ENCODE measurements at places on chromosomes 4 and X.

DNA sequence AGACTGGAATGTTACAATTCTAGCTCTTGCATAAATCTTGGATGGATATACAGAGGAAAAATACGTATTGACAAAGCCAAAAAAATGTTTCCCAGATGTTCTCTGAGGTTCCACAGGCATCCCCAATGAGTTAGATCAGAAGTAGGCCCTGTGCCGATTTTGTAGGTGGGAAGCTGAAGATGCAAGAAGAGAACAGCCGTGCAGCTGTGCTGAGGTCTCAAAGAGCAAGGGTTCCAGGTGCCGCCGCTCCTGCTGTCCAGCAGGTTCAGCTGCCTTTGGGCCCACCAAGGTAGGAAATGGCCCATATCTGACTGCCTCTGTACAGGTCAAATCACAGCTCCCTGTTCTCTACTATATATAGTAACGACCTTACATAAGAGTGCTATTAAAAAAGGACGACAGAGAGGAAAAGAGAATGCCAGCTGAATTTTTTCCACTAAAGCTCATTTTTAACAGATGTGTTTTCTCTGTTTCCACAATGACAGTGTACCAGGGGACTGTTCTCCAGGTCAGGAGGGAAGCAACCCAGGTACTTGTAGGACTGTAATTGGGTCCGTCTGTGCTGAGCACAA, 155.6 kb downstream of the CBR4 start:
- no peak for DNase-seq

GRCh38 chr4:76055016-76055415, 19.1 kb upstream of the CXCL11 start:
- no peak for DNase-seq

DNA sequence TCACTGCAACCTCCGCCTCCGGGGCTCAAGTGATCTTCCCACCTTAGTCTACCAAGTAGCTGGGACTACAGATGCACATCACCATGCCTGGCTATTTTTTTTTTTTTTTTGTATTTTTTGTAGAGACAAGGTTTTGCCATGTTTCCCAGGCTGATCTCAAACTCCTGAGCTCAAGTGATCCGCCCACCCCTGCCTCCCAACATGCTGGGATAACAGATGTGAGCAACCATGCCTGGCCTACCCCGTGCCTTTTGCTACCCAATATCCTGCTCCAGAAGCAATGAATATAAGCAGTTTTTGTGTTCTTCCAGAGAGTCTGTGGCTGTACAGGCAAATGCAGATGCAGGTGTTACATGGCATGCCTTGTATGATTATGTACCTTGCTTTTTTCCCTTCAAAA, 50.5 kb downstream of the TBC1D14 start:
- DNase-seq, result peak; percentile 33

DNA sequence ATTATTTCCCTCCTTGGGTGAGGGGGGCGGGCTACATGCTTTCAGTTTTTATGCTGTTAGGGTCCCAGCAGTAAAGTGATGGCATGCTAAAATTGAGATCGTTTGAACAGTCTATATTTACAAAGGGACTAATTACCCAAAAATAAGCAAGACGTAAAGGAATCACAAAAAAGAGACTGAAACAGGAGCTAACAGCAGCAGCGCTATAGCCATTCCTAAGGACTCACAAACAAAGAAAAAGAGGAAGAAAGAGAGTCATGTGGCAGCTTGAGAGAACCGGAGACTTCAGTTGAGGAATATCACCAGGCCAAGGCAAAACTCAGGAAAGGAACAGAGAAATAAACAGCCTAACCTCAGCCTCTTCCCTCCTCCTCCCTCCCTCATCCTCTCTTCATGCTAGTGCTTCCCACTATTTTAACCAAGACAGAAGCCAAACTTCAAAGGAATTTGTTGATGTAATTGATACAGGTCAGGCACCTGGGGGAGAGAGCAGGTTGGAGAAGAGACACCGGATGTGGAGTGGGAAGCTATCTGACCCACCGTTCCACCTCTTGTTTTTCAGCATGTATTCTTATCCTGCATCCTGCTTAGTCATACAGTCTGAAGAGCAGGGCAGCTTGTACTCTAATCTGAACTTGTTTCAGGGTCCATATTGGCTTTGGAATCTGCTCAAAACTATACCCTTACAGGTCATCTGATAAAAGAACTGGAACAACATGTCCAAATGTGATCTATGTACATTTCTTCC, 383.7 kb downstream of the NAF1 start:
- peak; percentile 44 for DNase-seq

GRCh38 chr4:89829470-89830138, 7.4 kb downstream of the SNCA start:
- DNase-seq, result no peak

GRCh38 chr4:80393246-80393969, 57.9 kb downstream of the CFAP299 start:
- no peak for DNase-seq

DNA sequence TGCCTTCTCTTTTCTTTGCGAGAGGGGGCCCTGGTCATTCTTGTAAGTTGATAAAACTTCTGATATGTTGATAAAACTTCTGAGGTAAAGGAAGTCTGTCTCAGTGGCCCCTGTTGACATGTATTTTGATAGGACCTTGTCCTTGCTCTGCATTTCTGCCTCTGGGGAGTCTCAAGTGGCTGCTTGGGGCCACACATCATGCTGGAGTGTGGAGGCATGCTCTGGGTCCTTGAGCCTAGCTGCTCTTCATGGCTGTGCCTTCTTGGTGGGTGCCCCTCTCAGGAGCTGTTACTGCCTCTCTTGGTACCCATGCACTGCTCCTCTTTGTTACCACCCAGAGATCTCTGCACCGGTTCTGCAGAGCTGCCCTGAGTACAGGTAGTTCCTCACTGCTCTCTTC, 14.2 kb downstream of the NSD2 start:
- DNase-seq, result no peak

- peak; percentile 10 for DNase-seq
Measured at GRCh38 chrX:2243913-2244460, 256.8 kb downstream of the DHRSX start.

DNA sequence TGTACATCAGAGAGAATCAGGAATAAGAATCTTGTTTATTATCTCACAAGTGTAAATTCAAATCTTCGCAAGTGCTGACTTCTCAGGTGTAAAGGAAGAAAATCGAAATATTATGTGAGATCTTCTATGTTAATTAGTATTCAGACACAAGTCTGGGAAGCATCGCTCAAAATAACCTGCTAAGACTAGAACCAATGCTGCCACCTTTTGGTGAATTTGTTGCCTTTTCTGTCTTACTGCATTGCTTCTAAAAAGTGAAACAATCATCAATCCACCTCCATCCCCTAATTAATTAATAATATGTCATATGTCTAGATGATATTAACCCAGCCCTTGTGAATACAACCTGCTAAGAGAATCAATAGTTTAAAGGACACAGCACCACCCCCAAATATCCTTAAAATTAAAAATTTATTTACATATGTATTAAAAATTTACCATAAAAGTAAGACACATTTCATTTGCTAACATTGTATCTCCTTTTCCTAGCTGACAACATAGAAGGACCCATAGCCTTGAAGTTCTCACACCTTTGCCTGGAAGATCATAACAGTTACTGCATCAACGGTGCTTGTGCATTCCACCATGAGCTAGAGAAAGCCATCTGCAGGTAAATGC, 3.5 kb downstream of the EPGN start:
- no peak for DNase-seq

- peak; percentile 13 for DNase-seq
Measured at GRCh38 chr4:153023692-153024394, 87.7 kb downstream of the FHDC1 start.

GRCh38 chrX:10107483-10107882, 49.3 kb upstream of the CLCN4 start:
- no peak for DNase-seq

DNA sequence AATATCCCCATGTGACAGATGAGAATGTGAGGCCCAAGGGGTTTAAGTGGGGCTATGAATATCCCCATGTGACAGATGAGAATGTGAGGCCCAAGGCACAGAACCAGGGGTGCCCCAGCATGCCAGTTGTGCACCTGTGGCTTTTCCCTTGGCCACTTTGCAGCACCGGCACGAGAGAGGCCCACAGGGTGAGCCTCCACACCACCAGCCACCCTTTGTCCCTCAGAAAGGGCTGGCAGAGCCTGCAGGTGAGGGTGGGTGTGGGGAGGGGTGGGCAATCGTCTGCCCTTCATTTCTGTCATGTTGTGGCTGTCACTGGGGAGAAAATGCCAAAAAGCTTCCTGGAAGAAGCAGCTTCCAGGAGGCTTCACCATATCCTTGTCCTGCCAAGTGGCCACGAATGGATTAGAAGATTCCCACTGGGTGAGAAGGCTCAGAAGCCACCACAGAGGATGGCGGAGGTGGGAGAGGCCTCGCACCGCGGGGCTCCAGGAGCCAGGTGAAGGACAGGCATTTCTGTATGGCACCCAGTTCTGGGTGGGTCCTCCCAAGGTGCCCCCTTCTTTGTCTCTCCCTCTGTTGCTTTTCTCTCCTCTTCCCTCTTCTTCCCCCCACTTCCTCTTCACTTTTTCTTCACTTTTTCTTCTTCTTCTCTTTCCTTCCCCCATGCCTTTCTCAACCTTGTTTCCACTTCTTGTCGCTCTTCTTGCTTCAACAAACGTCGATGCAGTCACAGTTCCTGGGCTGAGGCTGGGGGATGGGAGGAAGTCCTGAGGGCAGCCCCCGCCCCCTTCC, 469 bp upstream of the GPR78 start:
- DNase-seq, result no peak

GRCh38 chrX:13165266-13166189, 121.1 kb upstream of the FAM9C start:
- no peak for DNase-seq

- no peak for DNase-seq
Measured at GRCh38 chr4:17811078-17811603, 362 bp downstream of the NCAPG start.

GRCh38 chr4:110510955-110511544, 35.1 kb downstream of the ENPEP start:
- no peak for DNase-seq

DNA sequence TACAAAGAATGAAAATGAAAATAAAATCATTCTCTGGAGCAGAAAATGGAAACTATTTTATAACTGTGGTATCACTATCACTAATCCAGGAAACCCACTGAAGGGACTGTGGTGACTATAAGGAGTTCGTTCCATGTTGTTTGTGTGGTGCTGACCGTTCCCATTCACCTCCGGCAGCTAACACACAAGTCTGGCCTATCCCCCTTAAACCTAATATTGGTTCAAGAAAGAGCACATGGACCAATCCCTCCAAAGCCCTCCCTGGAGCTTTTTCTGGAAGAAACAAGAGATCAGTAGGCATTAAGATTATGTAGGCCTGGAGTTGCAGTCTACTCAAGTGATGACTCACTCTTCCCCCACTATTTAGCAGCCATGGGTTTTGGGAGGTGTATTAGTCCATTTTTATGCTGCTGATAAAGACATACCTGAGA, 25.9 kb upstream of the FAM241A start:
- DNase-seq, result no peak

DNA sequence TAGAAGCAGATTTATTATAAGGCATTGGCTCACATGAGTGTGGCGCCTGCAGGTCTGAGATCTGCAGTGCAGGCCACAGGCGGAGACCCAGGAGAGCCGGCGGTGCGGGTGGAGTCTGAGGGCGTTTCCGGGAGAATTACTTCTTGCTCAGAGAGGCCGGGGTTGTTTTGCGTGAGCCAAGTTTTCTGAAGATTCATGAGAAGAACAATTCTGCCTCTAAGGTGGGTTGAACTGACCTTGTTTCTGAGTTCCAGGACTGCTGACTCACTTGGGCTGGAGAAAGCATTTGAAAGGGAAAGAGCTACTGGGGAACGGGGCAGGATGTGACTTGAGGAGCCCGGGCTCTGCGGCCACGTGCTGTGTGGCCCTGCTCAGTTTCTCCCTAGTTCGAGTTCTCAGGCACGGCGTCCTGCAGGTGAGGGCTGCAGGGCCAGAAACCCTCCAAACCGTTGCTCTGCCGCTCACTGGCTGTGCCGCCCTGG, 36.7 kb upstream of the SORCS2 start:
- no peak for DNase-seq

GRCh38 chrX:30713061-30713525, 59.9 kb downstream of the GK start:
- no peak for DNase-seq

GRCh38 chr4:188620608-188621007, 481.4 kb downstream of the TRIML1 start:
- no peak for DNase-seq

- DNase-seq, result no peak
Measured at GRCh38 chrX:121160987-121161386, 113.6 kb downstream of the GLUD2 start.

- no peak for DNase-seq
Measured at GRCh38 chrX:150411656-150412055, 48.5 kb downstream of the MAMLD1 start.

DNA sequence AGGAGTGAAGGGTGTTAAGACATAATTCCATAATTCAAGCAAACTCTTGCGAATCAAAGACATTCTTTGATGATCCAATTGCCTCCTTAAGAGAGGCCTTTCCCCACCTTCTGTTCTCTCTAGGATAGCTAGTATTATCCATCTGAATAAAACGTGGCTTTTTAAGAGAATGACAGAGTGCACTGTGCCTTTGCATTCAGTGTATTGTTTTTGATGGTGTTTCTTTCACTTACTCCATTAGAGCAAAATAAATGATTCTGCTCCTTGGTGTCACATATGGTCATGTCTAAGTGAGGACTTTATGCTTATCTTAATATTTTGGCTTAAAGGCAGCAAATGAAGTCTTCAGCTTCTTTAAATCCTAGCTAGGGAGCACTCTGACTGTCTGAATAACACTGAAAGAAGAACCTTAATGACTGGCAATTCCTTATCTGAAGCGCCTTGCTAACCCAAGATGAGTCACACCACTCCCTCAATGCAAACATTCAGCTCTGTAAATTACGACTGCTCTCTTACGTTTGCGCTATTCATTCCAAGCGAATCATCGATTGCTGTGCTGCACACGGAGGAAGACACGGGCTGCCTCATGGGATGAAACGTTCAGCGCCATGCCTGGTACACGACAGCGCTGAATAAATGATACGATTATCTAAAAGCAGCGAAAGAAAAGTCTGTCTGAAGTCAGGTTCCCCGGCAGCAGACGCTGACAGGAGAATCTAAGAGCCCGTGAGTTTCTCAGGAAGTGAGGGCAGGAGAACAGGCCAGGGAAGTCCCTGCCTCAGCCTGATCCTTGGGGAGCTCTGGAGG, 35.1 kb upstream of the GEMIN8 start:
- DNase-seq, result no peak

GRCh38 chr4:176013476-176014247, 52.0 kb upstream of the WDR17 start:
- no peak for DNase-seq

DNA sequence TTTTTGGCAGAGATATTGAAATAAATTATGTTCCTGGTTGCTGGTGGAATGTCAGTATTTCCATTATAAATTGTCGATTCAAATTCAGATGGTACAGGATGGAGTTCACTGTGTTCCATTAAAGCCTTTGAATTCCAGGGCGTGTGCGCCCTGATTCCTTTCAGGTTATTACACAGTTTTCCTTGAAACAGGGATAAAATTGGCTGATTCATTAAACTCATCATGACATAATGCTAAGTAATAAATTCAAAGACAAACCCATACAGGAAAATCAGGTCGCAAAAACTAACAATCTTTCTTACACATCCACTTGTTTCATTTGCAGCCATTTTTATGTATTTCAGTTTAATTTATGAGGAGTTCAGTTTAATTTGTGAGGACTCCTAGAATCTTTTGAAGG, 51.1 kb downstream of the RWDD4 start:
- DNase-seq, result no peak
